NCI-H2081 (cell line): ENCODE measurements at places on chromosomes 13 and 19.
A peak's percentile ranks its signal among the peaks of the same experiment; 100 is the strongest.

GRCh38 chr19:55453511-55454260 is 7.8 kb downstream of the ISOC2 start:
- no peak for DNase-seq

DNA sequence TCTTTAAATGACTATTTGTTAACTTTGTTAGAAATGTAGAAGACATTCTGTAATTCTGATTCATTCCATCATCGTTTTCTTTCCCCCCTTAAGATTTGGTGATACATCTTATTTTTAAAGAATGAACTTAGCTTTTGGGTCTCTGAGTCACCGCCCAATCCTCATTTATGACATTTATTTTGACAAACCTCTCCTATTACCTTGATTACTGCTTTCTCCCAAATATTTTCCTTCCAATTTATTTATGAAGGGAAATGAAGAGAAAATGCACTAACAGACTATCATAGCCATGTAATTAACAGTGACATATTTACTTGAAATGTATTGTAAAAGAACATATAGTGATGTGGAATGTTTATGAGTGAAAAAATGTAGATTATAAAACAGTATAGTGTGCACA is 241.6 kb downstream of the DCLK1 start:
- no peak for DNase-seq

- no peak for DNase-seq
These were observed 18.5 kb upstream of the ATP11A start for GRCh38 chr13:112671359-112671758.

DNA sequence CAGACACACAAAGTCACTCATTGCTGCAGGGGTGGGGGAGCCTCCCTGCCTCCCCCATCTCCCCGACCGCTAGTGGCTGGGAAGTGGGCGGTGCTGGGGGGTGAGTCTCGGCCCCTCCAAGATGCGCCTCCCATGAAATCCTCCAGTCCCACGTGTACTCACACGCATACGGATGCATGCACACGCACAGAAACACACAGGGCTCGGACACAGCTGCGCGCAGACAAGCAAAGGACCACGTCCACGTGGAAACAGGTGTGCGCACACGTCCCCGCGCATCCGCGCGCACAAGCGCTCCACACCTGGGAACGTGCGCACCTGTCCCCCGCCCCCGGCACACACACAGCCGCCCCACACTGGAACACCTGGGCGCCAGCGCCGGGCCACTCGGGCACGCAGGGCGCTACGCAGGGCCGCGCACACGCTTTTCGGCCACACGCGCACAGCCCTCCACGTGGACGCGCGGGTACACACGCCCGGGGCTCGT is 687 bp downstream of the MATK start:
- peak; percentile 31 for DNase-seq

DNA sequence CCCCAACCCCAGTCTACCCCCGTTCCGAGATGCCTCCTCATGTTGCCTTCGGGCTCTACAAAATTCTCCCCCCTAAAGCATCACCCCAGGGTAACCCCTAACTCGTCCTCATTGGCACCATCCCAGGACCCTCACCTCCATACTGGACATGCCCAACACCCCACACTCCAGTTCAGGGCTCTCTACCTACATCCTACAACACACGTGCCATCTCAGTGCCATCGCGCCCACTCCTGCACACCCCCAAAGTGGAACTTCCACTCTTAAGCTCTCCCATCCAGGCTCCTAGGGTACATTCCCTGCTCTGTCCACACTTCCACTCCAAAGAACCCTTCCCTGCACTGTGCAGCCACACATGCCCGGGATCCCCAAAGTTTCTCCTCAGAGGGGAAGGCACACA is 827 bp upstream of the FKRP start:
- no peak for DNase-seq

GRCh38 chr19:17526922-17527321 is 15.5 kb downstream of the PGLS start:
- DNase-seq, result no peak

GRCh38 chr13:50867637-50867945 is 24.1 kb upstream of the DLEU7 start:
- no peak for DNase-seq

DNA sequence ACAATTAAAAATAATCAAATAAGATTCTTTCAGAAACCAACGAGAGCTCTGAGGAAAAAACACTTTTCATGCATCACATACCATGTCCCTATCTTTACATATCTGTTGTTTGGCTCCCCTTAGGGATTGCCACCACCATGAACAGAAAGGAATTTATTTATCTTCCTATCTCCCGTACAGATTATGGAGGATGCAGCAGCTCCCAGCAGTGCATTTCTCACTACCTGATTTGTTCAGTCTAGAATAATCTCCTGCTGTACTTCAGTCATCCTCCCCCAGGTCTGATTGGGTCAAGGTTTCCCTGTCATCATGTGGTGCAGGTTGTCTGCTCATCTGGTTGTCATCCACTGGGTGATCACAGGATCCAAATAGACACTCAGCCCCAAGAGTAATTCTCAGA is 451.3 kb downstream of the OXGR1 start:
- DNase-seq, result no peak

- DNase-seq, result no peak
These were observed 130.5 kb downstream of the B3GLCT start for GRCh38 chr13:31330236-31330635.

DNA sequence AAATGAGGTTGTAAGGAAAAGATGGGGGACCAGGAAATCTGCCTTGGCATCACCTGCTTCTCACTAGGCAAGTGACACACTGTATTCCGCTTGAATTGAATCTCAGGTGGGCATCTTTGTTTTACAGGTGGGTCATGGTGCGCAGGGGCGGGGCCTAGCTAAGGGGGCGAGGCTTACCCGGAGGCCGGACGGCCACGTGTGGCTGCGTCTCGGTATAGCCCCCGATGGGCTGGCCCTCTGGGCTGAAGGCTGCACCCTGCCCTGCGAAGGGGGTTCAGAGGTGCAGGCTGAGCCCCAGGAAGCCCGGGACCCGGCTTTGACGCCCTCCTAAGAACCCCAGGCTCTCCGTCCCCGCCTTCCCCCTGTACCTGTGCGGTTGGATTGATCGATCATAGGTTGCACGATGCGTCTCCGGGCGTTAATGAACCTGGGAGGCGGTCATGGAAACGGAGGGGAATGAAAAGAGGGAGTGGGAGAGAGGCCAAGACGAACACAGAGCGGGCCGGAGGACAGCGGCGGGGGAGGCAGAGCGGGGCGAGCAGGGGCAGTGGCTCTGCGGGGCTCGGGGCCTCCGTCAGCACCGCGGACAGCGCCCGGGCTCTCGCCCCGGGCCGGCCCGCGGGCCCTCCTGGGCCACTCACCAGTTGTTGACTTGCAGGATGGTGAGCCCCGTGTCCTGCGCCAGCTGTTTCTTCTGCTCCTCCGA is 12.5 kb downstream of the MEIS3 start:
- DNase-seq, result no peak

DNA sequence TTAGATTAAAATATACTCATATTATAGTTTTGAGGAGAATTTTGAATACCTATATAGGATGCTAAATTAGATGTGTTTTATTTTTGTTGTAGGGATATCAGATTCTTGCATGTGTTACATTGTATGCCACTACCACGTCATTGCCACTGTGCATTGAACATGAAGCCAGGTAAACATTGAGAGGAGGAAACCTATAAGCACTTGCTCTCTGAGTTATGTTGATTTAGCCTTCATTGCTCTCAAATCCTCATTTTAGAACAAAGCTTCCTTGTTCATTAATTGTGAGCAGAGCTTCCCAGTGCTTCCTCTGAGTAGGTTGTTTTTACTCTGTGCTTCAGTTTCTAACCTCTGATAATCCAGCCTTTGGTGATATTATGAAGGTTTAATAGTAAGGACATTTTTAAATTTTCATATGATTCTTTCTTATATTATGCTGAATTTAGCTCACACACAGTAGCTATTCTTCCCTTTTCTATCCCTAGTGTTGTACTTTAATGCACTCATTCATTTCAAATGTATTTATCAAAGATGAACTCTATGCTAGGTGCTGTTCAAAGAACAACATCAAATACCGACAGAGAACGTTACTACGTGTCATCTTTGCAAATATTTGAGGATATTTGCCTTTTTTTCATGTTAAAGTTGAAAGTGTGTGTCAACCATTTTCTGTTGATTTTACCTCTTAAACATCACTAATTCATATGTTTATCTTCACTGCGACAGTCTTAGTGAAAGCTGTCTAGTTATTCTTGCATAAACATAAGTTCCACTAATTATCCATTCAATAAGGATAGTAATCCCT is 1448.0 kb upstream of the MIR17HG start:
- peak; percentile 32 for DNase-seq

- DNase-seq, result no peak
These were observed 4.1 kb downstream of the FPR2 start for GRCh38 chr19:51765086-51765485.

- DNase-seq, result peak; percentile 52
These were observed 515 bp upstream of the ZNF324B start for GRCh38 chr19:58450856-58451357.

DNA sequence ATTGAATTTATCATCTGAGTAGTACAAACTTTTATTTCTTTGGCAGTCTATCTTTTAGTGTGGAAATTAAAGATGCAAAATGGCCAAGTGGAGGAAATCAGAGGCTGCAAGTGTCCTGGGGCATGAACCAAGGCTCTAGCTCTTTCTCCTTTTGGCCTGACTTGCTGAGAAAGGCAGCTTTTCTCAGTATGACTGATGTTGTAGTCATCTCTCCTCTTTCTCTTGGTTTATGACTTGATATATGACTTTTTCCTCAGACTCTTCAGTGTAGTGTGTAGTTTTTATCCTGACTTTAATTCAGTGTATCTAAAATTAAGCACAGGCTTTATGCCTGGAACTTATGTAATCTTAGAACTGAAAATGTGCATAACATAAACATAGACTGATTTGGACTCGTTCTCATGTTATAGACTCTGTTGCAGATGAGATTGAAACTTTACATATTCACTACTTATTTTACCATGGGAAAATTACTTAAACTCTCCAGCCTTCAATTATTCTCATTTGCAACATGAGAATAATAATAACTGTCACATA is 65.7 kb downstream of the SLITRK5 start:
- DNase-seq, result no peak

DNA sequence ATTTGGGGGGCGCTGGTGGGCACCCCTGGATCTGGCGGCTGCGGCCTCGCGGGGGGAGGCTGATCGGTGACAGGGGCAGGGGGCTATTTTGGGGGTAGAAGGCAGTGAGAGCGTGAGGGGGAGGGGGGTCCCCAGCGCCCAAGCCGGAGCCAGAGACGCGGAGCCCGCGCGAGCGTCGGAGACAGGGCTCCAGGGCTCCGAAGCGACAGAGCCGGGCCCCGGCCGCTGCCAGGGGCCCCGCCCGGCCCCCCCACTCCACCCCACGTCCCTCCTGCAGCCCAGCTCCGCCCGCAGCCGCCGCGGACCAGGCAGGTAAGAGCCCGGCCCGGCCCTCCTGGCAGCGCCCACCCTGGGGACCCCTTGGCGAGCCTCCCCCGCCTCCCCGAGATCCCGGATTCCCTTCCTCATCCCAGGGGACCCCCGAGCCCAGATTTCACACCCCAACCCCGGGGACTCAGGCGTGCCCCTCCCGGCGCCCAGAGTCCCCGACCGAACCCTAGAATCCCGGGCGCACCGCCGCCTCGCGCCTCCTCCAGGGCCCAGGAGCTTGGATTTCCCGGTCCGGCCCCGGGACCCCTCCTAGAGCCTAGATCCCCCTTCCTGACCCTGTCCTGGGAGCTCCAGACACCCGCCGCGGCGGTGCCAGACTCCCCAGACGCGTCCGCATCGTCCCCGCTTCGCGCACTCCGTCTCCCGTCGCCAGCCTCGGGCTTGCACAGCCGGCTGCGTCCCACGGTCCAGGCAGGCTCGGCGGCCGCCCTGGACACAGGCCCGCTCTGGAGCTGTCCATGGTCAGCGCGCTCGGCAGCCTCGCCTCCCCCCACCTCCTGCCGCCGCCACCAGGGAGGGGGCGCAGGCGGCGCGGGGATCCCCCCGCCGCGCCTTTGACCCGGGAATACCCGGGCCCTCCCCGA is at the start of gene PPFIA3:
TSS of gene PPFIA3 (plus strand) at position 134 of the 914 bp plus-strand sequence. CDS start 8,330 bp downstream, outside the sequence.
- DNase-seq, result peak; percentile 24

- DNase-seq, result no peak
These were observed 290.0 kb downstream of the KCTD12 start for GRCh38 chr13:76596216-76596615.

DNA sequence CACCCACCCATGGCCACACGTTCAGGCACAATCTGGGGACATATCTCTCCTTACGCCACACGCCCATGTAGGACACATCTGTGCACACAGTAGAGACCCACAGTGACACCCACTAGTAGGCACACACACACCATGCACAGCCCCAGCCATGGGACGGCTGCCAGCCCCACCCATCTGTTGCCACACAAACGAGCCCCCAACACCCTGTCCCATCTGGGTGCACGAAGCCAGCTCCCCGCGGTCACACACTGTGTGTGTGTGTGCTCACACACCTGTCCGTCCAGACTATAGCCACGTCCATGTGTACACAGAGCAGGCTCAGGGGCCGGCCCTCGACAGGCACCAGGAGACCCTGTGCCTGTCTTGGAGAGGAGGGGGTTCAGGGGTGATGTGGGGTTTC is 10.6 kb downstream of the ERFL start:
- no peak for DNase-seq

- DNase-seq, result peak; percentile 6
These were observed at the start of gene ZNF665 for GRCh38 chr19:53192771-53193534. Gene ZNF665, minus strand, starts transcription at chr19:53193358. Its CDS starts 10,460 bp downstream, at chr19:53182898.

DNA sequence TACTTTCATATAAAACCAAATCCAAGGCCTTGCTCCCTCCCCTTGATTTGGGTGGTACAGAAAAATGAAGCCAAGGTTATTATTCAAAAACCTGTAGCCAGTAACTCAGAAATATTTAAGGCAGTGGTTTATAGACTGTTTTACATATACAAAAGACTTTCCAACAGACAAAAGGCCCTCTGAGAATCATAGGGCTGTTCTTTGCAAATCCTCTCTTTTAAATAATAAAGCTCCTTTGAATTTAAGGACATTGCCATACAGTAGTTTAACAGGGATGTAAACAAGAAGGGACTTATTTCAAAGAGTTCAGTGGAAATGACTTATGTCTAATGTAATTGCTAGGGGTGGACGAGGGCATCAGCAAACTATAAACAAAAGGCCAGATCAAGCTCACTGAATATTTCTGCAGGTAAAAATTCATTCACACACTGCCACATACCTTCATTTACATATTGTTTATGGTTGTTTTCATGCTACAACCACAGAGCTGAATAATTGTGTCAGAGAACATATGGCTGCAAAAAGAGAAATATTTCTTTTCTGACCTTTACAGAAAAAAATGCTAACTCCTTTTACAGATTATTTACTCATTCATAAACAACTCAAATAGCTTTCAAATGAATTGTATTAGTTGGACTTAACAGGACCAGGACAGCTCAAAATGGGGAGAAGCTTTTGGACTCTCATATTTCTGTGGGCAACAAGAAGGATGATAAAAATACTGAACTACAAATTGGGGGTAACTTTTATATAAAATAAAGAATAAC is 665.6 kb downstream of the SLITRK1 start:
- no peak for DNase-seq

GRCh38 chr13:32340914-32341313 is 25.6 kb downstream of the BRCA2 start:
- no peak for DNase-seq

- DNase-seq, result no peak
These were observed 93.9 kb downstream of the KDM4B start for GRCh38 chr19:5062799-5063198.

- no peak for DNase-seq
These were observed 10.3 kb upstream of the BICRA start for GRCh38 chr19:47598407-47599349.
